ENCODE measurements at places on chromosomes 4 and X. TPM values are rescaled to one million over a fixed set of nuclear protein-coding genes. Genes with fewer than 3 reads are reported as not detected.

PLS3 gene
- total RNA-seq: 134 TPM

HPSE gene
- total RNA-seq: 3.3 TPM

BEX5 gene
- total RNA-seq: not detected

GRID2 gene
- total RNA-seq: not detected

TMSB15C gene
- total RNA-seq: 1.9 TPM

PDE5A gene
- 203 TPM for total RNA-seq

DNA sequence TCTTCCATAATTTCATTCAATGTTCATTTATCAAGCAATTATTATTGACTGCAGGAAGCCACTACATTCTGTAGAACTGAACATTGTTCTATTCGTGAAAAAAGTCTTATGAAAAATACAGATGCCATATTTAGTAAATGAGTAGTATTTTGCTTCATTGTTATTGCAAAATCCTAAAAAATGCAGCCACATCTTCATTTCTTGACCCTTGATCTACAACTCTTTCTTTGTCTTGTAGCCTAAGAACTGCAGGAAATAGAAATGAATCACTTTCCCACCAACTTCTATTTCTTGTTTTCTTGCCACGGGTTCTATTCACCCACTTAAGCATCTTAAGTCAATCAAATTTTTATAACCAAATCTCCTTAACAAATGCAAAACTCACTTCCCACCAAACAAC is 63.3 kb downstream of the KCNIP4 start:
- no peak for ATAC-seq

GRCh38 chrX:109857584-109858228 is 124.6 kb upstream of the ACSL4 start:
- no peak for ATAC-seq

DNA sequence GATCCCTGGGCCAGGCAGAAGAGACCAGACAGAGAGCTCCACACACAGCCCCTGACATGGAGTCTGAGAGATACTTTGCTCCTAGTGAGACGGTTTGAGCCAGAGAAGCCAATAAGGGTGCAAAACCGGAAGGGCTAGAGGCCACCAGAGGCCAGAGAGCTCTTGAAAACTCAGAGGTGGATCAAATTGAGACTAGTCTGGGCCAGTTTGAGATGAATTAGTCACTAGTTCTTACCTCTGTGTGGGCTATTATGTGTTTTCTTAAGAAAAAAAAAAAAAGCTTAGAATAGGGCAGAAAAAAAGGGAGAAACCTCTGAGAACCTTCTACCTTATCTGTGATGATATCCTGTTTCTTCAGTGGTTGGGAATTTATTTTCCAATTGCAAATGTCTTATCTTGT is 110.4 kb upstream of the EDNRA start:
- no peak for ATAC-seq

DNA sequence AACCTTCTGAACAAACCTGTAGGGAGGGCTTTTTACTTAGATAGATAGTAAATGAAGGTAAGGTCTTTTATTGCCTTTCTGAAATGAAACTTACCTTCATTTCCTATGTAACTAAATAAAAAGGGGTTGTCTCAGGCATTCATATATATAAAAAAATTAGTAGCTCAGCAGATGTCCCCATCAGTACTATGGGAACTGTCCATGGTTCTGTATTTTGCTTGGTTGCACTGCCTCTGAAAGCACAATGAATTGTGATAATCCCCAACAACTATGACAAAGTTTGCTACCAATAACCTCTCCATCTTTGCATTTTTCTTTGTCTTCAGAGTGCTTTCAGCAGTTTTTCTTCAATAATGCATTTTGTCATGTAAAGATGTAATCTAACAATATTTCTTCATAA is 222.4 kb downstream of the SLIT2 start:
- no peak for ATAC-seq
